ENCODE measurements at places on chromosomes 11 and 22. TPM values are rescaled to one million over a fixed set of nuclear protein-coding genes. Genes with fewer than 3 reads are reported as not detected.

GRCh38 chr11:23711981-23712380 lies 784.9 kb upstream of the LUZP2 start:
- no peak for DNase-seq

DNA sequence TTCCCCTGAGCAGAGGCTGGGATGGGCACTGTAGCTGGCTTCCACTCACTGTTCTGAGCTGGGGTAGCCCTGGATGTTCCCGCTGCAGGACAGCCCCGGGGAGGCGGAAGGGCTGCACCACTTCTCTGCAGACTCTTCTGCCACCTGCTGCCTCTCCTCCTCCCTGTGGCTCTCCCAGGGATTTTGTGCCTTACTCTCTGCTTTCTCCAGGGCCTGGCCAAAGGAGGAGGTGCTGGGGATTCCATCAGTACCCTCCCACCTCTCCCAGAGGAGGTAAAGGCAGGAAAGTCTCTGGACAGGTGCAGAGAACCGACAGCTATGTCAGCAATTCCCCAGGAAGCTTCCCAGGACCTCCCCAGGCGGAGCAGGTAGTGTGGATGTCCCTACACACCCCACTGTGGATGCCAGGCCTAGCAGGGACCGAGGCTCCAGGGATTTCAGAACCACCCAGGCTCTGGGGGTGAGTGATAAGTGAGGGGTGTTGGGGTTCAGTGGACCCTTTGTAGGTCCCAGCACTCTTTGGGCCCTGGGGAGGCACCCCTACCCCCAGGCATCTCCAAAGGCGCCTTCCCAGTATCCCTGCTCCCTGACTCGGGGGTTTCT lies 11.3 kb downstream of the DUSP8 start:
- DNase-seq = no peak

The GNAZ gene
- total RNA-seq = 17.9 TPM

The SLCO2B1 gene
- total RNA-seq = 0.84 TPM

- DNase-seq = peak; percentile 61
Observed at GRCh38 chr11:56659755-56660154, 3.7 kb upstream of the OR5AR1 start.

DNA sequence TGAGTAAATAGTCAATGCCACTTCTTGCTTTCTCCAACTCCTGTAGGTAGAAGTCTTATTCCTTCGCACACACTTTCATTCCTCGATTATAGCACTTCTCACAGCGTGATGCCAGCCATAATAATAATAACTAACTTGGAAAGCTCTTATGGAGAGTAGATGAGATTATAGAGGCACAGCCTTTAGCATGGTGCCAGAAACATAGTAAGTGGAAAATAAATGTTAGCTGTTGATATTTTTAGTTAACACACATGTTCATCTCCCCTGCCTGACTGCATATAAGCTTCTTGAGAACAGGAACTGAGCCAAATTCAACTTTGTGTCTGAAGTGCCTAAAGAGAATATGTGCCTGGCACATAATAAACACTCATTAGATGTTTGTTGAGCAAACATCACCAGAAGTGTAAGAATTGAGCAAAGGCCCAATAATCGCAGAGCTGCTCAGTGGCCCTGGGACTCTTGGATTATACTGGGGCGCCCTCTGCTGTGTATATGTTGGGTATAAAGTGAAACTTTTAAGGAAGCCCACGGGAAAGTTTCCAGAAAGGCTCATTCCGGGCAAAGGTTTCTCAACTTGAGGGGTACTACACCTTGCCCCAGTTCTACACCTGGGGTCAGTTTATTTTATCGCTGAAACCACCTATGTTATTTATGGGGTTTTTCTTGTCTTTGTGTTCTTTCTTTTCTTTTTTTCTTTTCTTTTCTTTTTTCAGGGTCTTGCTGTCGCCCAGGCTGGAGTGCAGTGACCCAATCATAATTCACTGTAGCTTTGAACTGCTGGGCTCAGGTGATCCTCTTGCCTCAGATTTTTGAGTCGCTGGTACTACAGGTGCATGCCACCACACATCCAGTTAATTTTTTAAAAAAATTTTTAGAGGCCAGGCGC lies 22.3 kb downstream of the SLN start:
- DNase-seq = peak; percentile 89

The MYOD1 gene
- total RNA-seq = not detected

The OR8G1 gene
- total RNA-seq = 0.11 TPM

The MPPED2 gene
- 2.5 TPM for total RNA-seq

The SMIM38 gene
- total RNA-seq = 0.64 TPM

DNA sequence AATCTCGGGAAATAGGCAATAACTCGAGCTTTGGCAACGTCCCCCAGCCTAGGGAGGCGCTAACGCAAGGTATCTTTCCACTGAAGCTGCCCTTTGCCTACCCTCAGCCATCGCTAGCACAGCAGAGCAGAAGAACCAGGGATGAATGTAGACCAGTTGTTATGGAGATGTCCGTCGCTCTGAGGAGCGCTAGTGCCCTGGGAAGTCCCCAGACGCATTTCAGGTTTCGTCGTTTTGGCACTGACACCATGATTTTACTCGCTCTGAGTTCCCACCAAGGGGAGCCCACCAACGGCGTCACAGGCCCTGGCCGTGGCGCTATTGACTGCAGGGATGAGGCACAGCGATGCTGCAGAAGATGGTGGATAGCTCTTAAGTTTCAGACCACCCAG lies 22.7 kb upstream of the BDNF start:
- DNase-seq = peak; percentile 80

The ROM1 gene
- total RNA-seq = 1.3 TPM

DNA sequence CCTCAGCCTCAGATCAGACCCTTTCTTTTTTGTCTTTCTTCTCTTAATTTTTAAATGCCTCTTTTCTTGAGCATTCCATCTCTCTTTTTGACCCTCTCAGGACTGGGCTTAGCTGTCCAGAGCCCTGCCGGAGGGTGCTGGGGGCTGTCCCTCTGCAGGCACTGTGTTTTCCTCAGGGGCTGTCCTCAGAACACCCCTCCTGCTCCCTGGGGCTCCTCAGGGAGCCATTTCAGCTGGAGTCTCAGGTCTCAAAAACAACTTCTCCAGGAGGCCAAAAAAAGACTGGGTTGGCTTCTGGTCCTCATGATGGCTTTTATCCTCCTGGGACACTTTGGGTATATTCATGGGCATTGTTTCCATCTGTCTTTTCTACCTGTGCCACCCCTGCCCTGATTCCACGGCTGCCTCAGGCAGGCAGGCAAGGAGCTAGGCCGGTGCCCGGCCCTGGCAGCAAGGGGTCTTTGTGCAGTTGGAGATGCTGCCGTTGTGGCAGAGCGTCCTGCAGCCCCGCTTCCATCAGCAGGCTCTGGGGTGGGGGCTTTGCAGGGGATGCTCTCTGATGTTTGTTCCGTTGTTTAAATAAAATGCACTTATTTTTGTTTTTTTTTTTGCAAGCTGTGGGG lies 85.1 kb downstream of the CEP164 start:
- DNase-seq = peak; percentile 18

The ANKK1 gene
- total RNA-seq = not detected

The ARRB1 gene
- 128 TPM for total RNA-seq

The BLID gene
- not detected for total RNA-seq

- no peak for DNase-seq
Observed at GRCh38 chr22:45903355-45904135, 73.4 kb downstream of the WNT7B start.

GRCh38 chr11:7314811-7315604 lies 63.3 kb downstream of the SYT9 start:
- peak; percentile 59 for DNase-seq

The PDGFD gene
- total RNA-seq = 3.3 TPM

GRCh38 chr11:28730336-28730735 lies 622.1 kb downstream of the METTL15 start:
- DNase-seq = no peak

The RHOD gene
- 18.2 TPM for total RNA-seq

GRCh38 chr11:64078905-64079304 lies 43.2 kb downstream of the FLRT1 start:
- no peak for DNase-seq

GRCh38 chr11:134350381-134350780 lies 18.6 kb downstream of the GLB1L2 start:
- DNase-seq = no peak

The BTBD18 gene
- total RNA-seq = not detected
